ENCODE measurements at places on chromosomes 7 and 10. TPM values are rescaled to one million over a fixed set of nuclear protein-coding genes. Genes with fewer than 3 reads are reported as not detected.

NPFFR1 gene
- not detected for total RNA-seq

SPAG6 gene
- 0.81 TPM for total RNA-seq

DNA sequence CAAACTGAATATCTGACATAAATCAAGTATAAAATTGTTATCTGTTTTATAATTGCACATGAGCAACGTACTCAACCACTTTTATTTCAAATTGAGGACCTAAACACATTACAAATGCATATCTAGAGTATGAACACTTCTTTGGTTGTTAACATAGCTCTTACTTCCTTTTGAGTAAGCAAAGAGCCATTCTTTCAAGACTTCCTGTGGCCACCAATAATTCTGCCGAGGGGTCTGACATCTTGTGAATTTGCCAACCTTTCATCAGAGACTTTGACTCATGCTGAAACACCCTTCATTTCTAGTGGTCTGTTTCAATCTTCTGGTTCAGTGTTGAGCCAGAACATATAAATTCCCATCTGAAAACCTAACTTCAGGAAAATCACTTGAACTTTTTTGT, 59.4 kb downstream of the CDK14 start:
- no peak overlapping the region for H3K27ac ChIP-seq
- DNase-seq, result no peak
- H3K4me3 ChIP-seq, result no peak overlapping the region
- no peaks in the 10 kb centered on the region for H3K4me1 ChIP-seq
- no peaks in the 10 kb centered on the region for H3K27me3 ChIP-seq
- H3K36me3 ChIP-seq, result no peaks in the 10 kb centered on the region

- H3K27me3 ChIP-seq, result no peaks in the 10 kb centered on the region
- DNase-seq, result peak; percentile 54
- peak overlapping the region; percentile 40 for H3K27ac ChIP-seq
- H3K4me1 ChIP-seq, result peaks cover 21% of the 10 kb centered on the region
- no peak overlapping the region for H3K4me3 ChIP-seq
- H3K36me3 ChIP-seq, result no peaks in the 10 kb centered on the region
Measured at GRCh38 chr10:21263263-21263803, 262.1 kb downstream of the SKIDA1 start.

DNA sequence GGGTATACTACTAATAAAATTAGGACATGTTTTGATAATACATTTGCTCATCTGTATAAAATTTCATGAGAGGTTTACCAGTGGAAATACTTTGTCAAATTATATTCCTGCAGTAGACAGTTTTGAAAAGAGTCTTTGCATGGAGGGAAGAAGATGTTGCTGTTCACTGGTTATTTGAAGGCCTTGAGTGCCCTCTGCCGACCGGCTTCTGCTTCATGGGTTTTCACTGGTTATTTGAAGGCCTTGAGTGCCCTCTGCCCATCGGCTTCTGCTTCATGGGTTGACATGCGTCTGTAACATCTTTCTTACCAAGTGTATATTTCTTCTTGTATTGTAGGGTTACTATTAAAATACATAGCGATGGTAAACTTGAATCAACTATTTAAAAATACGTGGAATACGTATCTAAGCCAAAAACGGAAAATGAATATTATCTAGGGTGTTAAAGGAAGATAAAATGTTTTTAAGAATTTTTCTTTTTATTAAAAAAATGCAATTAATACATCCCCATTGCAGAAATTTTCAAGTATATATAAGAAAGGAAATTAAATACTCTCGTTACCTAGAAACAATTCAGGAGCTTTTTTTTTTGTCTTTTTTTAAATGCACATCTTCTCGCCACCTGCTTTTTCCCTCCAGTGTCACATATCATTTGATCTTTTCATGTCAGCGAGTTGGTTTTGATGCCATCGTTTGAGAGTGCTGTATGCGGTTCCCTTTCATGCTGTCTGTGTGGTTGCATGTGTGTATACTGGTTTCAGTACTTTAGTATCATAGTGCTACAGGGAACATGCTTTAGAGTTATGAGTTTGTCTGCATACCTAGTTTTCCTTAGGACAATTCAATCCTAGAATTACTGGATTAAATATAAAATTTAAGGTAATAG, 73.4 kb downstream of the SHH start:
- H3K4me3 ChIP-seq, result no peak overlapping the region
- no peak overlapping the region for H3K27ac ChIP-seq
- H3K36me3 ChIP-seq, result peaks cover 1% of the 10 kb centered on the region
- H3K4me1 ChIP-seq, result no peaks in the 10 kb centered on the region
- DNase-seq, result peak; percentile 77
- H3K27me3 ChIP-seq, result no peaks in the 10 kb centered on the region

DNA sequence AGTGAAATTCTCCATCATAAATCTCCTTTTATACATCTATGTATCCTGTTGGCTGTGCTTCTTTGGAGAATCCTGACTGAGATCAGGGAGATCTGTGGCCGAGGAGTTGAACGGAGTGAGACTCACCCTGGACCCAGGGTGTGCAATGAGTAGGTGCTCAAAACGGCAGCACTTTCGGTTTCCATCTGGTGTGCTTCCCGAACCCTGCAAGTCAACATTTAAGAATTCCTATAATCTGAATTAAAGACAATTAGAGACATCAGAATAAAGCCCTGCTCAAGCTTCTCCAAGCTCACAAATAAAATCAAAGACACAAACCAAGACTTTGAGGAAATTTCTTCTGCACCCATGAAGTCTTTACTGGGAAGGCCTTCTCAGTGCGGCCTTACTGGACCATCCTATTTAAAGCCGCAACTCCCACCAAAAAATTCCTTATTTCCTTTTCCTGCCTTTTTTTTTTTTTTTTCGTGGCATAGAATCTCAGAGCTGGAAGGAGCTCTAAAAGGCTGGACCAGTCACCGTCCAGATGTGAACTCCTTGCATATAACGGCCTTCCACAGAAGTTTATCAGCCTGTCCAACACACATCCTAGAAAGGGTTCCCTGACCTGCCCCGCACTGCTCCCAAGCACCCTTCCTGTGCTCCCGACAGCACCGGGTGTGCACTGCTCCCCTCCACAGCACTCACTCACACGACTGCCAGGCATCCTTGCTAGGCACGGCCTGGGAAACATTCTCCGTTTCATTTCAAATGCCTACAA, 29.7 kb downstream of the GNA12 start:
- no peaks in the 10 kb centered on the region for H3K36me3 ChIP-seq
- H3K27ac ChIP-seq, result peak overlapping the region; percentile 0
- H3K4me1 ChIP-seq, result peaks cover 30% of the 10 kb centered on the region
- H3K4me3 ChIP-seq, result no peak overlapping the region

DNA sequence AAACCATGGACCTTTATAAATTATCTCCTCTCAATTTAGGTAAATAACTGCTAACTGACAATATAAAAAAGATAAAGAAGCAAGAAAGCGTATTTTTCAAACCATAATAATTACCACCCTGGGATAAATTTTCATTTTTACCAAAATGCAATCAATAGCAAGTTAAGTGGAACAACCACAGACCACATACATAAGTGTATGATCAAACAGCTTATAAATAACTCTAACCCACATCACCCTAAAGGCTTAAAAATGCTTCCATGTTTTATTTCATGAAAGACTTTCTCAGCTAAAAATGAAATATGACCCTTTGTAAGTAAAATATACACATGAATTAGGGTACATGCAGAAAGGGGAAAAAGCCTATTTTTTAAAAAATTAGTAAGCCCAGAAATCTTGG, 156.5 kb downstream of the SGMS1 start:
- no peaks in the 10 kb centered on the region for H3K27me3 ChIP-seq
- no peaks in the 10 kb centered on the region for H3K36me3 ChIP-seq
- no peak overlapping the region for H3K4me3 ChIP-seq
- DNase-seq, result no peak
- peaks cover 9% of the 10 kb centered on the region for H3K4me1 ChIP-seq
- no peak overlapping the region for H3K27ac ChIP-seq

GRCh38 chr10:83539528-83540308, 599.6 kb upstream of the GHITM start:
- no peaks in the 10 kb centered on the region for H3K36me3 ChIP-seq
- no peak overlapping the region for H3K27ac ChIP-seq
- no peak for DNase-seq

GRCh38 chr10:103852856-103853255, 2.5 kb downstream of the SH3PXD2A start:
- H3K27ac ChIP-seq, result no peak overlapping the region
- no peak for DNase-seq
- H3K27me3 ChIP-seq, result no peaks in the 10 kb centered on the region
- peaks cover 11% of the 10 kb centered on the region for H3K4me1 ChIP-seq
- peaks cover 2% of the 10 kb centered on the region for H3K36me3 ChIP-seq
- H3K4me3 ChIP-seq, result no peak overlapping the region

GRCh38 chr10:988667-989545, 672 bp downstream of the GTPBP4 start:
- H3K36me3 ChIP-seq, result peaks cover 3% of the 10 kb centered on the region
- H3K4me3 ChIP-seq, result peak overlapping the region; percentile 86

GRCh38 chr7:71326595-71326994, 194.7 kb downstream of the GALNT17 start:
- H3K4me3 ChIP-seq, result no peak overlapping the region
- H3K27ac ChIP-seq, result no peak overlapping the region
- no peaks in the 10 kb centered on the region for H3K36me3 ChIP-seq
- no peaks in the 10 kb centered on the region for H3K27me3 ChIP-seq

DNA sequence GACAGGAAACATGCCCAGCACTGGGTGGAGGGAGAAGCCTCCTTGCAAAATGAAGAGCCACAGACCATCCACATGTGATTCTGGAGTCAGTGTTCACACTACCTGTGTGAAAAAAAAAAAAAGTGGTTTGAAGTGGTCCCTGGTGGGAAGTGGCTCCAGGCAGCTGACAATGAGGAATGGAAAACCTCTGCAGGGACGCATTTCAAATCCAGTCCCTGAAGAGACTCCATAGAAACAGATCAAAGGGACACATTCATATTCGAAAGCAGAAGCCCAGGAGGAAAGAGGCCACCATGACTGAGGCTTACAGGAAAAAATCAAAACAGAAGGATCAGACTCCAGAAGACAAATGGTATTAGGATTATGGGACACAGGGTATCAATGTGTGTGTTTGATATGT, 11.5 kb upstream of the TCERG1L start:
- H3K36me3 ChIP-seq, result no peaks in the 10 kb centered on the region
- H3K27me3 ChIP-seq, result no peaks in the 10 kb centered on the region
- no peaks in the 10 kb centered on the region for H3K4me1 ChIP-seq
- no peak overlapping the region for H3K4me3 ChIP-seq
- no peak for DNase-seq
